ENCODE measurements at places on chromosomes 2 and 18.

DNA sequence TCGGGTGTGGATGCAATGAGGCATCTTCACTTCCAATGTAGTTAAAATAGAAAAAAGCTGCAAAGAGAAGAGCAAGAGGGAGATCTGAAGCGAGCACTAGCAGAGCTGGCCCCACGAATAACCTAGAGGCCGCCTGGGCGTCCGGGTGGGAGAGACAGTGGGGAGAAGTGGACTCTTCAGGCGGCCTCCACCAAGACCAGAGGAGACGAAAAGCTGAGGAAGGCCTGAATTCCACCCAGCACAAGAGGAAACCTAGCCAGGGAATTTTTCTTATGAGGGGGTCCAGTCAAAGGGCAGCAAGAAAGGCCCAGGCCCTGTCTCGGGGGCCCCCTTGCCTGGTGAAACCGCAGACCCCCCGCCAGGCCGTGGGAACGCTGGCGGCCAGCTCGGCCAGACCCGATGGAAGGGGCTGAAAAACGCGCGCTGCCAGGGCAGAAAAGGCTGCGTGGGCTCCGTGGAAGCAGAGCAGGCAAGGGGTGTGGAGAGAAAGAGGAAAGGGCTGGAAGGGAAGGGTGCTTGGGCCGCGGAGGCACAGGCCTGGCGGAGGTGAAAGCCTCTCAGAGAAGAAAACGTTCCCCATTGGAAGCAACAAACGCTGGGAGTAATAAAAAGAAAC, 69.2 kb downstream of the KCTD1 start:
- no peak for DNase-seq

- no peak for DNase-seq
Measured at GRCh38 chr2:179512281-179513035, 247.8 kb upstream of the SESTD1 start.

- DNase-seq, result no peak
Measured at GRCh38 chr2:176097820-176098365, 1.7 kb upstream of the HOXD12 start.

- DNase-seq, result no peak
Measured at GRCh38 chr2:65545837-65546805, 113.7 kb upstream of the SPRED2 start.

- peak; percentile 27 for DNase-seq
Measured at GRCh38 chr2:174012347-174013314, 47.5 kb upstream of the SP3 start.

- no peak for DNase-seq
Measured at GRCh38 chr2:124027182-124027581, 2.1 kb downstream of the CNTNAP5 start.

DNA sequence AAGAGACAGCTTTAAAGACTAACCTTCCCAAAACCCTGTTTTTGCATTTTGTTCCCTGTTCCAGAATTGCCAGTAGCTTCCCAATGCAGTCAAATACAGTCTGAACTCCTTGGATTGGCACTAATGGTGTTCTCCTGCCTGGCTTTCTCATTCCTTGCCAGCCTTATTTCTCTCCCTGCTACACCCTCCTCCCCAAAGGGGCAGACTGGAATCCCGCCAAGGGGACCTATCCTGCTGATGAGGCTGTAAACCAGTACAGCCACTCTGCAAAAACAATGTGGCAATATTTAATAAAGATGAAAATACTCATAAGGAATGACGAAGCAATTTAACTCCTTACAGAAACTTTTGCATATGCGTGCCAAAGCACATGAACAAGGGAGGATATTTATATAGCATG, 4.5 kb upstream of the SLC4A5 start:
- DNase-seq, result no peak

DNA sequence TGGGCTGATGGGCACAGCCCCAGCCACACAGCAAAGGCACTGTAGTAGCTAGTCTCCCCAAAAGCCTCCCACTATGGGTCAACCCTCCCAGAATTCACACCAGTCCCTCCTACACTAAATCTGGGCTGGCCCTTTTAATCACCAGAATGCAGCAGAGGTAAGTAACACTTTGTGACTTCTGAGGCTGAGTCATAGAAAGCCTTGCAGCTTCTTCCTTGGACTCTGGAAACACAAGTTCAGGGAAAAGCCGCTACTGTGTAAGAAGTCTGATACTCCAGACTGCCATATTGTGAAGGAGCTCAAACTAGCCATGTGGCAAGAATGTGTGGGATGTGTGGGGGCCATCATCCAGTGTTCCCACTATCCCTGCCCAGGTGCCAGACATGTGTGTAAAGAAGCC, 19.0 kb upstream of the SIX2 start:
- no peak for DNase-seq

- DNase-seq, result no peak
Measured at GRCh38 chr2:120536141-120536540, 190.2 kb downstream of the INHBB start.

- DNase-seq, result no peak
Measured at GRCh38 chr2:21358976-21359375, 235.2 kb downstream of the TDRD15 start.

DNA sequence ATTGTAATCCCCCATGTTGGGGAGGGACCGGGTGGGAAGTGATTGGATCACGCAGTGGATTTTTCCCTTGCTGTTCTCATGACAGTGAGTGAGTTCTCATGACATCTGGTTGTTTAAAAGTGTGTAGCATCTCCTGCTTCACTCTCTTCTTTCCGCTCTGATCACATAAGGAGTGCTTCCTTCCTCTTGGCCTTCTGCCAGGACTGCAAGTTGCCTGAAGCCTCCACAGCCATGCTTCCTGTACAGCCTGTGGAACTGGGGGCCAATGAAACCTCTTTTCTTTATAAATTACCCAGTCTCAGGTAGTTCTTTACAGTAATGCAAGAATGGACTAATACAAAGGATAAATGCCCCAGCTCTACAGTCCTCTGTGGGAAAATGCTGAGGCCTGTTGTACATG, 437.5 kb upstream of the NXPH2 start:
- no peak for DNase-seq

- DNase-seq, result no peak
Measured at GRCh38 chr2:82641598-82642180, 1817.4 kb downstream of the SUCLG1 start.

GRCh38 chr2:40448476-40449079, 3.3 kb downstream of the SLC8A1 start:
- DNase-seq, result no peak

GRCh38 chr2:78646533-78647364, 378.8 kb upstream of the REG3G start:
- no peak for DNase-seq

DNA sequence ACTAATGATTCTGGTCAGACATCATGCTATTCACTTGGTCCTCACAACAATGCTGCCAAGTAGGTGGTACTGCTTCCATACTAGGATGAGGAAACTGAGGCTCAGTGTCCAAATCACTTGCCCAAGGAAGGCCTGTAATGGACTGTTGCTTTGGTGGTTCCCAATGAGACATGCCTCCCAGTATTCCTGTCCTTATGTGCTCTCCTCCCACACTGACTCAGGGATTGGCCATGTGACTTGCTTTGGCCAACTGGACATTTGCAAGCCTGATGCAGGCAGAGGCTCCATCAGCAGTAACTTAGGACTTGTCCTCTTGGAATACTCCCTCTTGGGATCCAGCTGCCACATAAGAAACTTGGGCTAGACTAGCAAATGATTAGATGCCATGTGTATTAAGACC, 3.0 kb downstream of the FBXO41 start:
- no peak for DNase-seq

- DNase-seq, result peak; percentile 73
Measured at GRCh38 chr18:54149078-54149697, 75.3 kb downstream of the MBD2 start.

- no peak for DNase-seq
Measured at GRCh38 chr2:220051716-220052115, 424.3 kb downstream of the SLC4A3 start.

DNA sequence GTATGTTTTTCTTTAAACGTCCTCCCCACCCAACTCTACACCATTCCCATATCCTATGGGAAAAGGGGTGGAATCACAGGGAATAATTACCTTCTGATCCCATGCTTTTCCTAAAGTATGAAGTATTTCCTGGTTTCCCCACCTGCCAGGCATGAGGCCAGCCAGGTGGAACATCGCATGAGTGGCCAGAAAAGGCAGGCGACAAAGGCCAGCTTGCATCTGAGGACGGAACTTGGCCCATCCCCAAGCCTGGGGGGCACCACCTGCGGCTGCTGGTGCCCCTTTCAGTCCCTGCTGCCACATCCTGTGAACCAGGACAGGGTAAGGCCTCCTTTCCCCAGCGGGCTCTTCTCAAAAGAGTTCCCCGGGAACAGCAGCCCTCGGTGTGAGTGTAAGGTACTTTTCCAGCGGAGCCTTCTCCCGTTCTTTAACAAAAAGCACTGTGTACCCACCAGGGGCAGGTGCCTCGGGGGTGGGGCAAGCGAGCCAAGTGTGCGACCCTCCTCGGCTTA, 1.2 kb upstream of the ERFE start:
- no peak for DNase-seq

DNA sequence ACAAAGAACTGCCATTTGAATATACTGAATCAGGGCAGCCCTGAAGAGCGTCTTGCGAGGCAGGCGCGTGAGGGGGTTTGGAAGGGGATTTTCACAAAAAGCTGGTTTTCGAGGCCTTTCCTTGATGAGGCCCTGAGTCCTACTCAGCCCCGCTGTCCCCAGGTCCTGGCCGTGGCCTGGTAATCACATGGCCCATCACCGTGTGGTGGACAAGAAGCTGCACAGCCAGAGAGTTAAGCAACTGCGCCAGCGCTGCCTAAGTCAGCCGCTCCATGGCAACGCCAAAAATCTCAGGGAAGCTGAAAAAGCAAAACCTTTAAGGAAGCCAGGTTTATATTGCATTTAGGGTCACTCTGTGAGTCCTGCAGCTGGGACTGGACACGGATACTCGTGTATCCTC, 341.2 kb upstream of the MYT1L start:
- DNase-seq, result no peak

DNA sequence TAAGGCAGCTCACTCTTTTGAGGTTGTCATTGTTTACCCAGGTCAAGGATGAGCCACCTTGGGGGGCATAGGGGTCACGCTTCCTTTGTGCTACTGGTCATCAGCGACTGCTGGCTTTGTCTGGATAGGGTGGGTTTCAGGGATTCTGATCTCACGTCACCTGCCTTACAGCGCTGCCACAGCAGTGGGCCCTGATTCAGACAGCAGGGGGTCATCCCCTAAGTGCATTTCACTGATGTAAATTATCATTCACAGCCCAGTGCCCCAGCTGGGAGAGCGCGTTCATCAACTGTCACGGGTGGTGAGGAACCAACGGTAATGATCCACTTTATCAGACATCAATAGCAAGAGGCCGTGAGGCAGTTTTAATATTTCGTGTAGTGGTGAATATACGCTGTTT, 291.2 kb downstream of the NEDD4L start:
- no peak for DNase-seq

DNA sequence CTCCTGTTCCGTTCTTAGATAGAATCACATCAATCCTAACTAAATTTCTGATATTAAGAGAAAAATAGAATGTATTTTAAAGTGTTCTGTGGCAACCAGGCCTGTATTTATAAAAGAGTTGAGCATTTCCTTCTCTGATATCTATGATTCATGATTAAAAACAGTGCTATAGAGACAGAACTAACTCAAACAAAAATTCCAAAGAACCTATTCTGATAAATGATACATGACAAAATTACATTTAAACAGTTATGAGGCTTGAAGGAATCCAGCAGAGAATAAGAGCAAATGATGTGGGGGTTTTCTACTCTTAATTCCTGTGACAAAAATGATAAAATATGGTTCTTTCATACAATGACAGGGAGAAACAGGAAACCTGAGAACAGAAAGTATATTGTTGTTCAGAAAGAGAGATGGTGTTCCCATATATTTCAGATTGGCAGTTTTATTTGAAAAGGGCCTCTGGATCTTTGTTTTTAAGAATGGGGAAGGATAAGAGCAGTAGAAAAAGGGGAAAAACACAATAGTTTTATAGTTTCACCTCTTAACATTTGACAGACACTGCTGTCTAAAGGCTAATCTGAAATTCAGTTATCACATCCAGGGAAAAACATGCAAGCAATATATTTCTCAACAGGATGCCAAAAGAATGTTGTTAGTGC, 944.3 kb downstream of the LRP1B start:
- no peak for DNase-seq

- no peak for DNase-seq
Measured at GRCh38 chr18:71075147-71075546, 786.3 kb downstream of the SOCS6 start.

DNA sequence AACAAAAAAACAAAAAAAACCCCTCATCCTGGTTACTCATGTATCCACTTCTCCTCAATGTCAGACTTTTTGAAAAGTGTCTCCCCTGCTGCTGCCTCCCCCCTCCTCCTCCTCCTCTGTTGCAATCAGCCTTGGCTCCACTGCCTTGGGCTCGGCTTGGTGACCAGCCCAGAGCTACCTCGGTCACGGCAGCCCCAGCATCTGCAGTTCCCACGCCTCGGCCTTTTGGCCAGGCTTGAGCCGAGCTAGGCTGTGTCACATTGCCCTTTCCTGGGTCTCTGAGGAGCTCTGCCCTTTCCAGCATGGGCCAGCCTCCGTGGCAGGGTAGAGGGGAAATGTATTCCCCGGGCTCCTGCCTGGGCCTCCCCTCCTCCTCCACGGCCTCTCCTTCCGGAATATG, 22.7 kb upstream of the INHBB start:
- no peak for DNase-seq

GRCh38 chr2:12883906-12884305, 167.2 kb downstream of the TRIB2 start:
- no peak for DNase-seq

DNA sequence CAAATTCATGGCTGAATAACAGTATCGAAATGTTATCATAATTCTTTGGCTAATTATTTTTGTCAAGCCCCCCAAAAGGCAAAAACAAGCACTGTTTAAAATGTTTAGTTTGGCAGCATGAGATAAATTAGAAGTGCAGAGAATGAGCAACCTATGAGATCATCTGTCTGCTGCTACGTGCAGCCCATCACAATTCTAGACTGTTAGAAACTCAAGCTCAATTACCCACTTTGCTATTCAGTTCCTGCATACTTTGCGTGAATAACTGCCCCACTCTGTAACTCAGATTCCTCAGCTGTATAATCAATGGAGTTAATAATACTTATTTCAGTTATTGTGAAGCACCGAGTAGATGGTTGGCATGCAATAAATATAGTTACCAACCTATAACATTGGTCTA, 1181.9 kb downstream of the DPP10 start:
- DNase-seq, result no peak

Measured in activated CD4-positive, alpha-beta T cell treated with anti-CD3 and anti-CD28 coated beads, Interleukin-2, amount 50 U/mL, for 48 hours (primary cell).